Chondrocyte (in vitro differentiated cells): ENCODE measurements at places on chromosomes 1 and 21.

GRCh38 chr1:214546084-214546483 is 5.3 kb downstream of the PTPN14 start:
- DNase-seq: no peak

DNA sequence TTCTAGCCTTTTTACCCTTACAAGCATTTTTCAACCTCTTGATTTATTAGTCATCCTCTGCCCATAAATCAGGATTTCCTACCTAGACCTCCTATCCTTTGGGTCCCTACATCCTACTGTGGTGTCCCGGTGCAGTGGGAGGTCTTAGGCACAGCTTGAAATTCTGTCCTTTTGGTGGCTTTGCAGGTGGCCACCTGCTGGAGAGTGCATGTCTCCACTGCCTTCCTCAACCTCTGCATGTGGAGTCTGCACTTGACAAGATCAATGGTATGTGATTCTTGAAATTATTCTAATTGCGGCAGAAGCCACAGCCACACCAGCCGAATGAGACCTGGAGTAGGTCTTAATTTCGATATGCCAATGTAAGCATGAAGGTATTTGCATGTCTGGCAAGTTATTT is 11.4 kb upstream of the KCNA3 start:
- DNase-seq: no peak

DNA sequence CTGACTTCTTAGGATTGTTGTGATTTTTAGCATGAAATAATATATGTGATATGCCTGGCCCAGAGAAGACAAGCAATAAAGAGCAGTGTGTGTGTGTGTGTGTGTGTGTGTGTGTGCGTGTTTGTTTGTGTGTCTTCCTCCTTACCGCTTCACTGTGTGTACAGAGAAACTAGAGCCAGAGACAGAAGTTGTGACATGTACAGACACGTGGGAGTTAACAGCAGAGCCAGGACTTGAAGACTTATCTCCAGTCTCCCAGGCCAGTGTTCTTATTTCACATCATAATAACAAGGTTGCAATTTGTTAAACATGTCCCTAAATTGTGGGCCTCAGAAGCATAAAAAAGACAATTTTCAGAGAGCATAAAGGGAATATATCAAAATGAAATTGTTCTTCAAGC is 192.0 kb upstream of the JUN start:
- no peak for DNase-seq

GRCh38 chr1:10881046-10881445 is 84.6 kb upstream of the CASZ1 start:
- DNase-seq: peak; percentile 28

DNA sequence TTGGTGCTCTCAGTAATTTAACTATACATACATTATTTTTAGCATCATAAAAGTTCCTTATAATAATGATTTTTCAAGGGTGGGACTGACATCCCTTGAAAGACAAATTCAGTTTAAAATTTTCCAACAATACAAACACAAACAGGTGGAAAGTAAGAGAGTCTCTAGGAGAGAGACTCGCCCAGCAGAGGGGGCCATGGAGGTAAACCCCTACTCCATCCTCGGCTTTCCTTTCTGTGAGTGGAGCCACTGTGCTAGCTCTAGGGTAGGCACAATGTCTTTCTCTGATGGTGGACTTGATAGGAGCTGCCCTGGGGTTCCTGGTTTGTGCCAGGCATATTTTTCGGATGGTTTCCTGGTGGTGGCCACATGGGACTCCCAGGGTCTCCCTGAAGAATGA is 8.3 kb downstream of the CSMD2 start:
- DNase-seq: no peak

DNA sequence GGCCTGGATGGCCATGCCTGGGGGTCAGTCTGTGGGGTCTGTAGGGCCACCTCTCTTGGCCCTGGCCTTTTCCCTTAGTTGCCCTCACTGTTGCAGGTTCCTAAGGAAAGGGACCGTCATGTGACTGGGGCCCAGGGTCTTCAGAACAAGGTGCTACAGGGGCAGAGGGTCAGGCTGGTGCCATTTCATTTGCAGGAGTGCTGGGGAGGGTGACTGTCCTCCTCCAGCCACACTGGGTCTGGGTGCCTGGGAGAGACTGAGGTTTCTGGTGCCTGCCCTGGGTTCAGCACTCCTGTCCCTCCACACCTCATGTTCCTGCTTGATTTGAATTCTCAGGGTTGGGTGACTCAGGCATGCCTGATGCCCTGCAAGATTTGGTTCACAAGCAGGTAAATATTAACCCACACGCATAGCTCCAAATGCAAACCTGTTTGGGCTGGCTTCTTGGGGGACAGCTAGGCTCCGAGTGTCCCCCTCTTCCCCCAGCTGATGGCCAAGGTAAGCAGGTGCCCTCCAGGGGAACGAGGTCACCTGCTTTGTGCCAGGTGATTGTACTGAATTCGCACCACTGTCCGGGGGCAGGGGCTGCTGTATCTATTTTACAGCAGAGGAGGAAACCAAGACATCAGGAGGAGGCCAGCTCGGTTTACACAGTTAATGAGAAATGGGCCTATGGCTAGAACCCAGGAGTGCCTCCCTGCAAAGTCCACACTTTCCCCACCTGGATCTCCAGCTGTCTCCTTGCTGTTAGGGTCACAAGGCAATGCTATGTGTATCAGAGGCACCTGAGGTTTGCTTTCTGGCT is 20.3 kb downstream of the ARHGEF10L start:
- no peak for DNase-seq

DNA sequence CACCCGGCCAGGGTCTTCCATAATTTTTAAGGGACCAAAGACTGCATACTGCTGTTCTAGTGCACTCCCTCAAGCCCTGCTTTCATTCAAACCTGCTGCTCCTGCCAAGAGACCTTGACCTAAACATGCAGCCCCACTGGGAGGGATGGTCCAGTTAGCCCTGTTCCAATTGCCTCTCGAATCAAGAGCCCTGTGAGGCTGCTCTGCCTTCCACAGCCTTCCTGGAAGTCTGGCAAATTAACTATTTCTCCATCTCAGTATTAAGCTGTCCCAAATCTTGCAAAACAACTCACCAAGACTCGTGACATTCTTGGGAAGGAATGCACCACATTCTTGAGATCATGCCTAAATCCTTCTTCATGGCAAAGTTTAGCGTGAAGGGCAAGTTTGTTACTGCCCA is 231.3 kb downstream of the C1orf94 start:
- DNase-seq: no peak

DNA sequence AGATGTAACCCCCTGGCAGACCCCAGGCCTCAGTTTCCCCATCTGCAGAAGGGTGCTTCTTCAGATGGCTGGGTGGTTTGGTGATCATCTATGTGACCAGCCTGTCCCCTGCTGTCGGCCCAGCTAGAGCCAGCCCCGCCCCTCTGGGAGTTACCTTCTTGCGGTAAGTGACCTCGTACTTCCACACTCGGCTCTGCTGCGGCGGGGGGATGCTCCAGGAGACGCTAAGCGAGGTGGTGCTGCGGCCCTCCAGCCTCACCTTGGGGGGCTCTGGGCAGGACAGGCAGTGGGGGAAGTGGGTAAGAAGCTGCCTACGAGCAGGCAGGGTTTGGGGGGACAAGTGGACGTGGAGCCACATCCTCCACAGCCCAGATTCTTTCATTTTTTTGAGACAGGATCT is 20.4 kb downstream of the EPHA2 start:
- DNase-seq: no peak

DNA sequence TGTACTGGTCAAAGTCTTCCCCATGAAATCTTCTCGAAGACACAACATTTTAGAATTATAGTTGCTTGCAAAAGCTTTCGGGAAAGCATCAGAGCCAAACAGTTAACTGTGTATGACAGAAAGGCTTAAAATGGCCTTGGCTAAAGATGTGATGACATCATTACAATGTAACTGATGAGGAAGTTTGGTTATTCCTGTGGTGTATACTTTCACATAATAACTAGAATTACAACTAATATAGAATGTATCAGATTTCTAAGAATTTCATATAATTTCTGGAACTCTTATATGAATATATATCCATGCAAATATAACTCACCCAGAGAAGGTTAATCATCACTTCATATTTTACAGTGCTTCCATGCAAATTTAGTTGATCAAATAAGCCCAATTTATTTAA is 8.4 kb downstream of the TP73 start:
- no peak for DNase-seq

DNA sequence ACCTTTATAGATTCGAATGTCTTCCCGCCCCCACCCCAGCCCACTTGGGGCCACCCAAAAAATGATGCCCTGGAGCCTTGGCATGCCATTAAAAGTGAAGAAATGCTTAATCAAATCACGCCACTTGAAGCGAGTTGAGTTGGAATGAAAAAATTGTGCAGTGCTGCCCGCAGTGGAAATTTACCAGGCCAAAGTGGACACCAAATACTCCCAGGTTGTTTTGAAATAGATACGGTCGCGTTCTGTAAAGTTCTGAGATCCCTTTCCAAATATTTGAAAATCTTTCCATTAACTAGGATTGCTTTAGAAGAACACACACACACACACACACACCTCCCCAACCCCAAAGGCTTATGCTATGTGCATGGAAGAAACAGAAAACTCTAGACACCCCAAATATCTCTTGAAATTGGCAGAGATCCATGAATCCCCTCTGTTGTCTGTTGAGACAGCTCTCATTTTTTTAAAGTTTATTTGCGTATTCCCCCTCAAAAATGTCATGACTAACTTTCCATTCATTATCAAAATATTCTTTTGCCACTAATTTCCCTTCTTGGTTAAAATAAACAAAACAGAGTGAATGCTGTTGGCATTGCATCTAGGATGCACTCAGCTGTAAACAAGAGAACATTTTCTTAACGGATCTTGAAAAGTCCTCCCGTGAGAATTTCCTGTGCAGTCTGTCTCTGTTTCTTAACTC is 142.3 kb upstream of the KCNE2 start:
- no peak for DNase-seq

DNA sequence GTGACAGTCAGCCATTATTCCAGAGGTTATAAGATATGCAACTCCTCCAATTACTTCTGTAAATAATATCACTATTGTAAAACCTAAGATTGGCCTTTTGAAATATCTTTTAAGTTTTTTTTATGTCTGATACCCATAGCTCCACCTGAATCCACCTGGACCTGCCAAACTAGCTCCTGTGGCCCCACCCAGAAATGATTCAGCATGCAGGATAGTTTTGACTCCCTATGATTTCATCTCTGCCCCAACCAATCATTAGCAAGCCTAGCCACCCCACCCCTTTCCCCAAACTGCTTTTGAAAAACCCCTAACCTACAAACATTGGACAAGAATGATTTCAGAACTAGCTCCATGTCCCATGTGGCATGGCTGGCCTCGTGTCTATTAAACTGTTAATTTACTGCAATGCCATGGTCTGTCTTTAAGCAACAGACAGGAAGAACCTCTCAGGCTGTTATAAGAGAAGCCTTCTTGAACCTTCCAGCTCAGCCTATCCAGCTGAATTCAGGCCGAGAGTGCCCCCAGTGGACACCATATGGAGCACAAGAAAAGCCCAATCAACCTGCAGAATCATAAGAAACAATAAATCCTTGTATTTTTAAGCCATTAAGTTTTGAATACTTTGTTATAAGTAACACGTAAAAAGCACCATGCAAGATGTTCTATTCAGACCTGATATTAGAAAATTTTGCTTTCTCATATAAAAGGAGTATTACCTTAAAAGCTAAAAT is 263.0 kb upstream of the ZRANB2 start:
- no peak for DNase-seq

GRCh38 chr21:45473496-45474322 is 68.5 kb downstream of the SLC19A1 start:
- DNase-seq: no peak

DNA sequence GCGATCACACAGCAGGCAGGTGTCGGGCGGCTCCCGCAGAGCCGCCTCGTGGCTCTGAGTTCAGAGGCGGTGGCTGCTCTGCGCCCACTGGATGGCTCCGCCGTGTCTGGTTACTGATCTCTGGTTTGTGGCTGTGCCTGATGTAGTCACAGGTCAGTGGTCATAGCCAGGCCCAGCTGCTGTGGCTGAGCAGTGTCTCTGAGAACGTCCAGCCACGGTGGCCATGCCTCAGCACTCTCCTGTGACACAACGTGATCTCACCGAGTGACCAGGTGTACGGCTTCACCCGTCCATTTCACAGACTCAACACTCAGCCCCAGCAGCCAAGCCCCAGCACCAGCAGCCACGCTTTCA is 61.2 kb downstream of the KCNN3 start:
- DNase-seq: no peak

GRCh38 chr1:91912266-91912665 is 26.3 kb upstream of the TGFBR3 start:
- DNase-seq: no peak

GRCh38 chr1:57340334-57341070 is 83.4 kb downstream of the DAB1 start:
- no peak for DNase-seq

DNA sequence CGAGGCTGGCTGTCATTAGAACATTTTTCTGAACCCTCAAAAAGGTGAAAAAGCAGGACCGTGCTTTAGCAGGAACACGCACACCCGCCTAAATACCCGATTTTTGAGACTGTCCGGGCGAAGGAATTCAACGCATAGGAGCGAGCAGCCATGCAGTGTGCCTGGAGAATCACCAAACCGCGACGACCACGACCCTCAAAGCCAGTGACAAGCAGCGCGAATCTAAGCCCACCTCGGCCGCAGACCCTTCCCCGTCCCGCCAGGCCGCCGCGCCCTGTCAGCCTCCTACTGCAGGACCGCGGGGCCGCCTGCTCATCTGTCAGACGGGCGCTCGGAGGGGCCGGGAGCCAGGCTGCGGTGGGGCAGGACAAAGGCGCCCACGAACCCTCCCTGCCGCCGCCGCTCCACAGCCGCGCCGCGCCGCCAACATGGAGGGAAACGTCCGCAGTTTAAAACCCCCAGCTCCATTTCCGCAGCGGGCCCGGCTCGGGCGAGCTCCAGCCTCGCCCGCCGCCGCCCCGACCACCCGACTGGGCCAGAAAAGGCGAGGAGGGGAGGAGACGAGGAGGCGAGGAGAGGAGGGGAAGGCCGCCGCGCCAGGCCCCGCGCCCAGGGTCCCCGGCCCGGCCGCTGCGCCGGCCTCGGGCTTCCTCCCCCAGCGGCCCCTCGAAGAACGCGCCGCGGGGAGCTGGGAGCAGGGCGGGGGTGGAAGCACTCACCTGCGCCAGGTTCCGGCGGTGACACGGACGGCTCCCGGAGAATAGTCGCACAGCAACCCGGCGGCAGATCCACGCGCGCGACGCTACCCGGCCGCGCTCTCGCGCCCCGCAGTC is at the start of gene LBR:
Gene LBR (minus strand): TSS at position 804 of the 833 bp plus-strand sequence. CDS start 3,963 bp downstream, outside the sequence.
- no peak for DNase-seq
